ENCODE measurements at places on chromosomes 11 and 22. TPM values are rescaled to one million over a fixed set of nuclear protein-coding genes. Genes with fewer than 3 reads are reported as not detected.

CRYBB2 gene
- 0.39 TPM for total RNA-seq

MAJIN gene
- not detected for total RNA-seq

LRRC74B gene
- total RNA-seq: not detected

TNNI2 gene
- total RNA-seq: 0.46 TPM

SORL1 gene
- 36.3 TPM for total RNA-seq

OR6A2 gene
- total RNA-seq: 0.15 TPM

OR8K5 gene
- not detected for total RNA-seq

OR51I1 gene
- total RNA-seq: not detected

- no peaks in the 10 kb centered on the region for H3K36me3 ChIP-seq
- no peaks in the 10 kb centered on the region for H3K4me1 ChIP-seq
- H3K4me3 ChIP-seq: no peak overlapping the region
- no peak overlapping the region for H3K27ac ChIP-seq
- no peak for DNase-seq
Observed at GRCh38 chr22:48053486-48053885, 1291.0 kb downstream of the TBC1D22A start.

DNA sequence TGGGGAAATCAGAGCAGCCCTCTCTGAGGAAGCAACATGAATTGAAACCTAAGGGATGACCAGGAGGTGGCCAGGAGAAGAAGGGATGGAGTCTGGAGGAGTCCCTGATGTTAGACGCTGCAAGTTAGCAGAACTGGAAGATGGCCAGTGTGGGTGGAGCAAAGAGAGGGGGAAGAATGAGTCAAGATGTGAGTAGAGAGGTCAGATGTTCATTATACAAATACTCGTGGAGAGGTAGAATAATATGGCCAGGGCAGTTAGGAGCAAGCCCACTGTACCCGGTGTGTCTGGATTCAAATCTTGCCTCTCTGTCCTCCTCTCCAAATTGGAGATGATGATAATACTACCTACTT lies 242.0 kb downstream of the TENM4 start:
- no peaks in the 10 kb centered on the region for H3K36me3 ChIP-seq
- DNase-seq: no peak
- H3K4me1 ChIP-seq: no peaks in the 10 kb centered on the region
- H3K4me3 ChIP-seq: no peak overlapping the region
- H3K27ac ChIP-seq: no peak overlapping the region
- H3K27me3 ChIP-seq: 0 out of 2 replicates have a peak, but pooled peaks cover 2% of the 10 kb centered on the region

DNA sequence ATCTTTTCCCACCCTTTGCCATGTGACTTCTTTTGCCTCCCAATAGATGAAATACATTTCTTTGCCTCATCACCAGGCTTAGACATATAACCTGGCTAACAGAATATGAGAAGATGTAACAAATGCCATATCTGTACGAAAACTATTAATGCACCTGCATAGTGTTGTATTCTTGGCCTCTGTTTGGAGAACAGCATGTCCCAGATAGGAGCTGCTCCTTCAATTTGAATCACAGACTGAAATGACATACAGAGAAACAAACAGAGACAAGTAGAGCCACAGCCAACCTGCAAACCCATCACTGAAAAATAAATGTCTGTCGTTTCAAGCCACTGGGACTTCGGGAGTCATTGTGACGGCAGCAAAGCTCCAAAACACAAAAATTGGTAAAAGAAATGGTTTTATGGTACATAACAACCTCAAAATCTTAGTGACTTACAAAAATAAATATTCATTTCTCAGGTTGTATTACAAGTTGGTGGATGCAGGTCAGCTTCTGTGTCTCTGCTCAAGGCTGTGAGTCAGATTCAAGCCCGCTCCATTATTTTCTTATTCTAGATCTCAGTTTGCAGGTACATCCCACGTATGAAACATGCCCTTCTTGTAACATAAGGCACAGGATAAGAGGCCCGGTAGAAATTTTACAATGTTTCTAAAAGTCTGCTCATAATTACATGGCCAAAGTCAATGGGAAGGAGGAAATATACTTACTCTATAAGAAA lies 171.3 kb upstream of the SOX6 start:
- H3K4me1 ChIP-seq: no peaks in the 10 kb centered on the region
- no peak for DNase-seq
- H3K27me3 ChIP-seq: no peaks in the 10 kb centered on the region
- H3K4me3 ChIP-seq: no peak overlapping the region

DNA sequence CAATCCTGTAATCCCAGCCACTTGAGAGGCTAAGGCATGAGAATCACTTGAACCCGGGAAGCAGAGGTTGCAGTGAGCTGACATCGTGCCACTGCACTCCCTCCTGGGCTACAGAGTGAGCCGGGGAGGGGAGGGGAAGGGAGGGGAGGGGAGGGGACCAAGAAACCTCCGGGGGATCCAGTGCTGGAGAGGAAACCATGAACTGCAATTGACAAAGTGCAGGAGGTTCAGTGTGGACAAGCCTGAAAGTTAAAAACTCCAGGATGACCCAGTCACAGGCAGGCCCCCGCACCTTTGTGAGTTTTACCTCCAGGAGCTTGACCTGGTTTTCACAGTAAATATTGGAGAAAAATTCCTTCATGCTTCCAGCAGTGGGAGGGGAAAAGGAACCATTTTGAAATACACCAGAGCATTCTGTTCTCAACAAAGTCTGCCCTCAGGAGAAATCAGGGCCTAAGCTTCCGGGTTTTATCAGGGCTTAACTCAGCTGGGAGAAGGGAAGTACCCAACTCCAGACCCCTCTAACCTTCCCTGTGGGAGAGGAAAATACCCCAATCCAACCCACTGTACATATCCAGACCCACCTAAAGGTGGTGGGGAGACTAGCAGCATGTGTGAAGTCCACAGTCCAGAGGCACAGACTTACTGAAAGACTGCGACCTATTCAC lies 15.5 kb upstream of the ZFTA start:
- no peaks in the 10 kb centered on the region for H3K27me3 ChIP-seq
- DNase-seq: no peak
- H3K27ac ChIP-seq: no peak overlapping the region
- no peak overlapping the region for H3K4me3 ChIP-seq

DNA sequence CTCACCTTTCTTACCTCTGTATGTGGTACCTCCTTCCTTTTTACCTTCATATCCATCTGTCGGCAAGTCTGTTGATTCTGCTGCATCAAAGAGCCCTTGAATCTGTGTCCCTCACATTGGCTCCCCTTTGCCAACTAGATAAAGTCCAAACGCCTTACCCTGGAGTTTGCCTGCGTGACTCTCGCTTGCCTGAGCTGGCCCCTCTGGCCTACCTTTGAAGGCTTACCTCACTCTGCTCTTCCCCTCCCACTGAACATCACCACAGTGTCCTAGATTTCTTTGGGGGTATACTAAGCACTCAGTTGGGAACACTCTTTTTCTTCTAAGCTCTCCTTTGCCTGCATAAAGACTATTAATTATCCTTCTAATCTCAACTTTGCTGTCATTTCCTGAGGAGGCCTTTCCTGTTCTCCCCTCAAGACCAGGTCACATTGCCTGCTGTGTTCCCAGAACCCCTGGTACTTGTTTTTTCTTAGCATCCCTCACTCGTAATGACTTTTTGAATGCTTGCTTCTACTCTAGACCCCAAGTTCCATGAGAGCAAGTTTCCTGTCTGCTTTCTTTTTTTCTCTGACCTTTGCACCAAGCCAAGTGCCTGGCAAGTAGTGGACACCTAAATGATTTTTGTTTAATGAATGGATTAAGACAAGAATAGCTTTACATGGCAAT lies 67.8 kb upstream of the ADORA2A start:
- H3K4me1 ChIP-seq: no peaks in the 10 kb centered on the region
- H3K36me3 ChIP-seq: peaks cover 2% of the 10 kb centered on the region
- H3K27me3 ChIP-seq: no peaks in the 10 kb centered on the region
- no peak overlapping the region for H3K4me3 ChIP-seq
- H3K27ac ChIP-seq: no peak overlapping the region

GRCh38 chr11:17611049-17611448 lies 64.0 kb downstream of the OTOG start:
- no peak overlapping the region for H3K27ac ChIP-seq
- H3K4me1 ChIP-seq: no peaks in the 10 kb centered on the region
- no peaks in the 10 kb centered on the region for H3K27me3 ChIP-seq
- no peak overlapping the region for H3K4me3 ChIP-seq
- no peak for DNase-seq
- no peaks in the 10 kb centered on the region for H3K36me3 ChIP-seq

DNA sequence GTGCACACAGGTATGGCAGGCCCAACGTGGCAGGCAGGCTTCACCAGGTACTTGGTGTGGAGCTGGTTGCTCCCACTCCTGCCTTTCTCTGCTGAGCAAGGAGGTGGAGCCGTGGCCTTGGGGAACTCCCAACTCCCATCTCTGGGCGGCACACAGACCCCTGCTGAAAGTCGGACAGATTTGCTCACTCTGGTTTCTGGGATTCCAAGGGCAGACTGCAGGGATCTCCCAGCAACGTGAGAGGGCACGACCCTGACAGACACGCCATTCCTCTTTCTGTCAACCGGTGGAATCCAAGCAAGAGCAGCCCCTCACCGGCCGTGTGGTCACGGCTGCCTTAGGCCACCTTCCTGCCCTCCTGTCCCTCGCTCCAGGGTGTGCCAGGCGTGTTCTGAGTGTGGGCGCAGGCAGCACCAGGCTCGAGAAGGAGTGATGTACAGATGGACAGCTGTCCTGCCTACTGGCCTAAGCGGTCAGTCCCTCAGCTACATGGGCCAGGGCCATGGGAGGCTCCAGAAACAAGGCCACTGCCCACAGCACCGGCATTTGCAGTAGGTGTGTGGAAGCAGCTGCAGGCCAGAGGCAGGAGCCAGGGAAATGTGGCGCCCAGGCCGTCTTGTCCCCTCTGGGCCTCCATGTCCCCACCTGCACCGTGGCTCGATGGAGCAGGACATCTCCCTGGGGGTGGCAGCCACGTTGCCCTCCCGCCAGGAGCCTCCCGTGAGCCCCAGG lies 13.7 kb upstream of the PPARA start:
- DNase-seq: no peak
- no peaks in the 10 kb centered on the region for H3K27me3 ChIP-seq
- no peaks in the 10 kb centered on the region for H3K36me3 ChIP-seq
- no peaks in the 10 kb centered on the region for H3K4me1 ChIP-seq
- H3K27ac ChIP-seq: no peak overlapping the region

DNA sequence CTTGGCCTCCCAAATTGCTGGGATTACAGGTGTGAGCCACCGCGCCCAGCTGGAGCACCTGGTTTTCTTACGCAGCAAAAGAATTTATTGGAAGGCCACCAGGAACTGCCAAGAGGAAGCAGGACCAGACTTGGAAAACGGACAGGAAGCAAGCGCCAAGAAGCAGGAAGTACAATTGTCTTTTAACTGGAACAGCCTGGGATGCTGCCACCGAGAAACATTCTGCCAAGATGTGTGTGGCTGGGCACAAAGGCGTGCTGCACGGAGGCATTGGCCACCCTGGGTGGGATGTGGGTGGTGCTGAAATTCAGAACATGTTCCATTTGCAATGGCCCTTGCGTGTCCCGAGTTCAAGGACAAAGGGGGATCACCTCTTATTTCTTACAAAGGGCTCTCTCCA lies 15.4 kb downstream of the SLC3A2 start:
- no peaks in the 10 kb centered on the region for H3K27me3 ChIP-seq
- DNase-seq: no peak
- no peak overlapping the region for H3K4me3 ChIP-seq
- H3K4me1 ChIP-seq: no peaks in the 10 kb centered on the region

DNA sequence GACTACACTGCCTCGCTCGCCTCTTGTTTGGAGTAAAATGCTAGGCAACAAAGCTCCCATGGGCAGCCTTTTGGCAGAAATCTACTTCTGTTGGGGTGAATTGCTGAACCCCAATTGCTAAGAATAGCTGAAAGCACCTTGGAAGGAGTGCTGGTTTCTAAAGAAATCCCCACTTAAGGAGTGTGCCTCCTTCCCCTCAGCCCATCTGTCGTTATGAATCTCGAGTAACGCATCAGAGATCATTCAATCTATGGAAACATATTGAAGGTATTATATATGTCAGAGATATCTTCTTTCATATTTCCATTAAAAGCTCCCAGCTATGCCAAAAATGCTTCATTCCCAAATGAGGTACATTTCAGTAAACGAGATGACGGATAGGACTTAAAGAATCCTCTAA lies 229.6 kb upstream of the BLID start:
- H3K27ac ChIP-seq: no peak overlapping the region
- DNase-seq: no peak
- H3K36me3 ChIP-seq: no peaks in the 10 kb centered on the region
- no peak overlapping the region for H3K4me3 ChIP-seq
- no peaks in the 10 kb centered on the region for H3K4me1 ChIP-seq
- peaks cover 12% of the 10 kb centered on the region for H3K27me3 ChIP-seq

DNA sequence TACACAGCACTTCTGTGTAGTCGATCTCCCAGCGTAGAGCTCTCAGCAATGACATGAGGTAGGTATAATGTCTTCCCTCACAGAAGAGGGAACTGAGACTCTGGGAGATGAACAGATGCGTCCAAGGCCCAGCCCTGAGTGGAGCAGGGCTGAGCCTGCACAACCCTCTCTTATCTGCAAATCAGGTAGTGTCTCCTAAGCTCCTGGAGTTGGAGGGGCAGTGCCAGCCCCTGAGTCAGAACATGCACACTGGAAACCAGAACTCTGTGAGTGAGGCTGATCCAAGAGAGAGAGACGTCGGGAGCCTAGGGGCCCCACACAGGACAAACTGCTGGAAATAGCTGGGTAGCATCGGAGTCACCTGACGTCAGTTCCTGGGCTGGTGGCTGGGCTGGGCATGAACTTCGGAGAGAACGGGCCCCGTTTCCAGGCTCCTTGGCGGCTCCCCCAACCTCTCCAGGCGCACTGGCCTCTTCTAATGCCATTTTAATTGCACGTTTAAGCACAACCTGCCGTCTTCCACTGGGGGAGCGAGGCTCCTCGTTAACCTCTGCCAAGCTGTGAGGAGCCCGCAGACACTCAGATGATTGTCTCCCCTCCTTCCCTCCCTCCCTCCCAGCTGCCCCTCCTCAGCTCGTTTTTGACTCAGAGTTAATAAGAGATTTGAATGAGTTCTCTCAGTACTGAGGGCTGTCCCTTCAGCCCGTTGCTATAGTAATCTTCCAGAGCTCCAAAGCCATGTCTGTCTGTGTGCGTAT lies 191.2 kb upstream of the TBCEL start:
- DNase-seq: no peak
- H3K36me3 ChIP-seq: no peaks in the 10 kb centered on the region
- H3K4me3 ChIP-seq: no peak overlapping the region
- H3K27ac ChIP-seq: no peak overlapping the region

DNA sequence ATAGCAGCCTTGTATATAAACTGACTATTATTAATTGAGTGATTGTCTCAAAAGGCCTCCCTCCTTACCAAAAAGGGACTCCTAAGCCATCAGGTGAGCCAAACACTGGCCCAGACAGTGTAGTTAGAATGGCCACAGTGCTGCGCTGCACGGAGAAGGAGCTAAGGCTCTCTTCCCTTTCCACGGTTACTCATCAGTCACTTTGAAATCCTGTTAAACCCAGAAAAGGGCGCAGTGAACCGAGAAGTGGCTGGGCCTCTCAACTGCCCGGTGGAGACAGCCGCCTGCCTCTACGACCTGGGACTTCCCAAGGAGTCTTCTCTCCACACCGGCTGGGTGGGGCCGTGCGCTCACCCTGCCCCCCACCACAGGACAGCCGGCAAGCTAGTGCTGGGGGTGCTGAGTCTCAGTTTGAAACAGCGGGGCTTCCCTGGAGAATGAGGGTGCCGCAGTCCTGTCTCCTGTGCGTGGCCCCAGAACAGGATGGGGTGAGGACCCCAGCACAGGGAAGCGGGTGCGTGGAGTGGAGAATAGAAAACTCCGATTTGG lies 1.3 kb downstream of the MYH9 start:
- no peaks in the 10 kb centered on the region for H3K27me3 ChIP-seq
- DNase-seq: no peak
- peaks cover 3% of the 10 kb centered on the region for H3K36me3 ChIP-seq
- peak overlapping the region; percentile 95 for H3K4me3 ChIP-seq
- peak overlapping the region; percentile 95 for H3K27ac ChIP-seq
- H3K4me1 ChIP-seq: peaks cover 14% of the 10 kb centered on the region

GRCh38 chr22:37482244-37482643 lies 3.9 kb downstream of the MFNG start:
- H3K27me3 ChIP-seq: no peaks in the 10 kb centered on the region
- no peak for DNase-seq
- H3K4me3 ChIP-seq: no peak overlapping the region
